Neural crest cell (in vitro differentiated cells): ENCODE measurements at places on chromosomes 16 and 17.

- no peak for DNase-seq
These were observed 22.0 kb upstream of the USP10 start for GRCh38 chr16:84677849-84678248.

- no peak for DNase-seq
These were observed 26.3 kb upstream of the HS3ST2 start for GRCh38 chr16:22787466-22788192.

- DNase-seq: no peak
These were observed 4.2 kb downstream of the BCL7C start for GRCh38 chr16:30889721-30890120.

GRCh38 chr16:84132527-84133285 is 12.3 kb downstream of the HSDL1 start:
- DNase-seq: no peak

- no peak for DNase-seq
These were observed 122.4 kb downstream of the HIC1 start for GRCh38 chr17:2177235-2177811.

- DNase-seq: no peak
These were observed 287.8 kb upstream of the FOXF1 start for GRCh38 chr16:86222547-86222946.

DNA sequence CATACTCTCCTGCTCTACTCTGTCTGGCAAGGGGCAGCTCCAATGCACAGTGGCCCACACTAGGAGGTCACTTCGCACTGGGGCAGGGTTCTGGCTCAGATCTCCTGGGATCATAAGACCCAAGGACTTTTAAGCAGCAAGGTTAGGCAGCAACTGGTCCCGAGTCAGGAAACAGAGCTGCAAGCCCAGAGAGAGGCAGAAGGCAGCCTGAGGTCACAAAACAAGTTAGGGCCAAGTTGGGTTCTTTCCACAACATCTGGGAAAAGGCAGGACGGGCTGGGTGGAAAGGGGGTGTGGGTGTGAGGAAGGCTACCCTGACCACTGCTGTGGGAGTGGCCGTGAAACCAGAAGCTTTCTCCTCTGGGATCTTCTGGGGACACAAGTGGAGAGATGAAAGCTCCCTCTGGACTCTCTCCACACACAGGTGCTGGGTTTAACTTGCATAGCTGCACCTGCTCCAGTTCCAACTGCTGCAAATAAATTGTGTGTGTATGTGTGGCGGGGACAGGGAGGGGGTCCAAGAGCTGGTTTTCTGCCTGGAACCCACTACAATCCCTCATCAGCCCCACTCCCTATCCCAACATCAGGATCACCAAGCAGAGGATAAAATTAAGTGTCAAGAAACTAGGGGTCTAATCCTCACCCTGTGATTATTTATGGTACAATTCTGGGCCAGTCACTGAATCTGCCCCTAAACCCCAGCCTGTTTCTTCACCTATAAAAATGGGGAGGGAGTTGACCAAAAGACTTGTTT is 8.0 kb upstream of the TSPOAP1 start:
- no peak for DNase-seq

- no peak for DNase-seq
These were observed 141.3 kb upstream of the NETO2 start for GRCh38 chr16:47284999-47285398.

- DNase-seq: no peak
These were observed 44.7 kb upstream of the KPNB1 start for GRCh38 chr17:47605011-47605410.

DNA sequence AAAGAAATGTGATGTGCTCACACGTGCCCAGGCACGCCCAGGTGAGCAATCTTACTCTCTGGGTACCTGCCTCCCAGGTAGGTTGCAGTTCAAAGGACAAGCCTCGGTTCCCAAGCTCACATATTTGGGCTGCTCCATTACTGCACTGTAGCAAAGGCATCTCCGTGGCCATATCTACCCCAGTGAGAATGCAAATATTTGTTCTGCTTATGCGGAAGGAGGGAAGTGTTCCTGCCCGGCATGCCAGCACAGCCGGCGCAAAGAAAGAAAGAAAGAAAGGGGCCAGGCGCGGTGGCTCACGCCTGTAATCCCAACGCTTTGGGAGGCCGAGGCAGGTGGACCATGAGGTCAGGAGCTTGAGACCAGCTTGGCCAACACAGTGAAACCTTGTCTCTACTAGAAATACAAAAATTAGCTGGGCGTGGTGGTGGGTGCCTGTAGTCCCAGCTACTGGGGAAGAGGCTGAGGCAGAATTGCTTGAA is 30.7 kb downstream of the SLC43A2 start:
- no peak for DNase-seq

DNA sequence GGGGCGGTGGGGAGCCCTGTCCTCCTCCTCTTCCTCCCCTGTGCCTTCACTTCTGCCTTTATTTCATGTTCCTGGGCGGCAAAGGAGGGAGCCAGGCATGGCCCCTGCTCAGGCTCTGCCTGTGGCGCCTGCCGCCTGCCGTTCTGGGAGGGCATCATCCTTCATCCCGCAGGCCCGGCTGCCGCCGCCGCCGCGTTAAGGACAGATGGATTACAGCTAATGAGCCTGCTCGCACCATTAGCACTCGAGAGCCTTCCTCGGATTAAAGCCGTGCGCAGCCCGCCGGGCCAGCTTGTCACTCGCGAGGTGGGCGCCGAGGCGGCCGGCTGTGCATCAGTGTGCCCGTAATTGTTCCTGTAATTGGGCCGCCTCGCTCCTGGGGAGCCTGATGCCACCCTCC is 127.7 kb upstream of the GSE1 start:
- DNase-seq: no peak

DNA sequence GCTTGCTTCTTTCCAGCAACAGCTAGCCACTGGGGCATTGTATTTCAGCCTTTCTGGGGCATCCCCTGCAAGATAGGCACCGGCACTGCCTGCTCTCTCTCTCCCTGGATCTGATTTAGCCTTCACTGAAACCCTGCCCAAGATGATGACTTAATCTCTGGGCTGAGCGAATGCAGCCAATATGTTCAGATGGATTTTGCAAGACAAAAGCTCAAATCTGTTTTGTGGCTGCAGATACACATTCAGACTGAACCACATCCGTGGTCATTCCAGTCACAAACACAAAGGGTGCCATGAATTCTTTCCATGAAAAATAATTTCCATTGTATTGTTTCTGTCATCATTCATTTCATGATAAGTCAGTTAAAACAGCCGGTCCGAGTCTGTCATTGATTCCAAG is 24.2 kb downstream of the SOST start:
- no peak for DNase-seq

GRCh38 chr16:72983728-72984350 is 64.1 kb downstream of the ZFHX3 start:
- no peak for DNase-seq

DNA sequence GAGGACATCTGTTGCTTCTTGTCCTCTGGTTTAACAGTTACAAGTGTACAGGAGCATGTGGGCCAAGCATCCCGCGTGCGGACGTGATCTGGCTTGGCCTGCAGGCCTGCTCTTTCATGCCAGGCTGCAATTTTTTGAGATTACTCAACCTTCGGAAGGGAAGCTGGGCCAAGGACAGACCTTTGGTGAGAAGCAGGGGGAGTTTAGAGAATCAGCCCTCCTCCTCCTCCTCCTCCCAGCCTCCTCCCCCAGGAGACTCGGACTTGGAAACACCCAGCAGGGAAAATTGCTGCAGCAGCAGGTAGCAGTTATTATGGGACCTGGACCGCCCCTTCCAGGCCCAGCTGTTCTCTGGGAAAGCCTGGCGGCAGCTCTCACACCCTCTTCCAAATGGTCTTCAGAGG is 5.1 kb upstream of the KLHL36 start:
- no peak for DNase-seq

DNA sequence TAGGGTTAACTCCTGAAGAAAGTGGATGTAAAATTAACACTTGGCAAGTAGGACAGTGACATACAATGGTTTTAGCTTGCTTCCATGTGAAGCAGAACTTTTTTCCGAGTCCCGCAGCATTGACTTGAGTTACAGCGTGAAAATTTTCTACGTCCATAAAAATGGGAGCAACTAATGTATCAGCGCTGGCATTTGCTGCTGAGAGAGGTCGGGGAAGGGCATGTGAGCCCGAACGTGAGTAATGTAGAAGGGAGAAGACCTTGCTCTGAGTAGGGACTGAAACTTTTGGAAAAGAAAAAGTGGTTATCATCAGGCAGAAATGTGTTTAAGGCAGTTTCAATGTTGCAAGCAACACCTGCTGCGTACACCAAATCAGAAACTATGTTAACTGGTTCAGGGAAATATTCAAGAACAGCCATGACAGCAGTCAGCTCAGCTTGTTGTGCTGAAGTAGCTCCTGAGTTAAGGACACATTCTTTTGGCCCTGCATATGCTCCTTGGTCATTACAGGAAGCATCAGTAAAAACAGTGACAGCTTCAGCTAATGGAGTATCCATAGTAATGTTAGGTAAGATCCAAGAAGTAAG is 70.9 kb upstream of the ARL4D start:
- DNase-seq: no peak

- no peak for DNase-seq
These were observed 5.0 kb downstream of the GCGR start for GRCh38 chr17:81808778-81809555.

GRCh38 chr17:27810211-27810901 is 10.0 kb upstream of the NOS2 start:
- no peak for DNase-seq

DNA sequence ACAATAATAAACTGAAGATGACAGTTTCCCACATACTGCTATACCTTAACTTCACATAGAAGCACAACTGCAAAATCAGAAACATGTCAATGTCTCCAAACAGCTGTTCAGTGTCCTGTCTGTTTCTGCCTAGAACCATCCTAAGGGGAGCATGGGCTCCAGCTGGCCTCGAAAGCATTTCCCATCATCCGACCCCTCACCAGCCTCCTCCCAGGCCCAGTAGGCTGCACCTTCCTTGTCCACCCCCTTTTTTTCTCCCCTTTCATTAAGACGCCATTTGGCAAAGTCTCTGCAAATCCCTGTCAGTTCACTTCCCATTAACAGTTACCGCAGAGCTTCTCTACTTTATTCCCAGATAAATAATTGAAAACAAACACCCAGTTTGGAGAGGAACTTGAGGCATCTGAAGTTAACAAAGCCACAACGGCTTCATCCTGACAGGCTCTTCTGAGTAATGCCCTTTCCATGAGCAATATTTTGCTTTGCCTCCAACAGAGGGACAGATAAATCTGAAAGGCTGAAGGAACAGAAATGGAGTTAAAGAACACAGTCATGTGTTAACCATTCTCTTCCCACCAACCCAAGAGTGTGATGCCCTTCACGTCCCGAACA is 65.3 kb downstream of the SLC39A11 start:
- DNase-seq: no peak

DNA sequence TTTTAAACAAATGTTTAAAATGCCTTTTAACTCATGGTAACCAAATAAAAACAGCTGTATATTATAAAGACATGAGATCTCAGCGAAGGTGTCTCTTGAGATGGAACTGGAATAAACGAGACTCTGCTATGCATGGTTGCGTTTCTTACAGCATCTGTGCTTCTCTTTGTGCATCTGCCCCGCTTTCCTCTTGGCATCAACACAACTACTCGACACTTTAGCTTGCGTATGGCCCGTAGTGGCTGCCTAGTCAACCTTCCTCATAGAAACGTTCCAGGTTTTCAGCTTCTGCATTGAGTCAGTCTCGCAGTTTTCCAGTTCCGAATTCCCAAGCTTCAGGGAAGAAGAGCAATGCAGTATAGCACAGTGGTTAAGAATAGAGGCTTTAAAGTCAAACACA is 214.9 kb downstream of the CEP112 start:
- no peak for DNase-seq

DNA sequence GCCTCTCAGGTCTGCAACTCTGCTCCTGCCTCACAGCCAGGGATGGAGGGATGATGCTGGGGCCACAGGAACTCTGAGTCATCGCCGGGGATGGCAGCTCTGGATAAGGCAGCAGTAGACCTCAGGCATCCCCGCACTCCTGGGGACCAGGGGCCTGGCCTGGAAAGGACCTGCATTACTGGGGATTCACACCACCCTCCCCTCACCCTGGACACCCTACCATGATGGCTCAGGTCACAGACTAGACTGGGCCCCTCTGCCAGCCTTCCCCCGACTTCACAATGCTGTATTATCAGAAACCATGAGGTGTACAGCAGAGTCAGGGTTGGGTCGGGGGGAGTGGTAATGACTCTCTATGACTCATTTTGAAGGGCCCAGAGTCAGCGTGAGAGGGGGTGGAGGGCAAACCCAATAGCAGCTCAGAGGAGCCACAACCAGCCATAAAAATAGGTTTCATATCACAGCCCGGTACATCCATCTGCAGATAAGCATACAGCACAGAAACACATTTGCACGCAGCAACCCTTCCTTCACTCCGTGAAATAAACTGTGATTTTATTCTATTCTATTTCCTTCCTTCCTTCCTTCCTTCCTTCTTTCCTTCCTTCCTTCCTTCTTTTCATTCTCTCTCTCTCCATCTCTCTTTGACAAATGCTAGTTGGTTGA is 28.8 kb downstream of the DYNLRB2 start:
- no peak for DNase-seq

DNA sequence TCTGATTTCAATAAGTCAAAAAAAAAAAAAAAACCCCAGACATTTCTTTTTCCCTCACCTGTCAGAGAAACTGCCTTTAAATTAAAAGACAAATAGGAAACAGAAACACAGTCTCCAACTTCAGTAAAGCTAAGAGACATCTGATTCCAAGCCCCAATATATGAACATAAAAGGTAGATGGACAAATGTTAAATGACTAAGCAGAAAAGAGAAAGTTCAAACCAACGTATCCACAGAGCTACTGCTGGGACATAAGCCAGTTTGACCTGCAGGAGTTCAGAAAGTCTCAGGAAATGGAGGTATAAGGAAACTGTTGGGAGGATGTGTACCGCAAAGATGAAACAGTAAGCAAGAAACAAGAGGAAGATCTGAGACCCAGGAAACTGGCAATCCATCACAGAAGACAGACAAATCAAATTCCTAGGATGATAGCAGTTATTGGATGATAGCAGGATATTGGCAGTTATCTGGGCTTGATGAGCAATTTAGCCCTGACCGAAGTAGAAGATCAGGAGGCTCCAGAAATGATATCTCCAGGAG is 135.0 kb downstream of the BRIP1 start:
- no peak for DNase-seq

GRCh38 chr16:46621006-46621933 is at the start of gene SHCBP1:
TSS of gene SHCBP1 (minus strand) at chr16:46621379. CDS start at chr16:46621359, 20 bp downstream.
- peak; percentile 84 for DNase-seq

- DNase-seq: no peak
These were observed 124.9 kb downstream of the MRTFB start for GRCh38 chr16:14196011-14196410.

DNA sequence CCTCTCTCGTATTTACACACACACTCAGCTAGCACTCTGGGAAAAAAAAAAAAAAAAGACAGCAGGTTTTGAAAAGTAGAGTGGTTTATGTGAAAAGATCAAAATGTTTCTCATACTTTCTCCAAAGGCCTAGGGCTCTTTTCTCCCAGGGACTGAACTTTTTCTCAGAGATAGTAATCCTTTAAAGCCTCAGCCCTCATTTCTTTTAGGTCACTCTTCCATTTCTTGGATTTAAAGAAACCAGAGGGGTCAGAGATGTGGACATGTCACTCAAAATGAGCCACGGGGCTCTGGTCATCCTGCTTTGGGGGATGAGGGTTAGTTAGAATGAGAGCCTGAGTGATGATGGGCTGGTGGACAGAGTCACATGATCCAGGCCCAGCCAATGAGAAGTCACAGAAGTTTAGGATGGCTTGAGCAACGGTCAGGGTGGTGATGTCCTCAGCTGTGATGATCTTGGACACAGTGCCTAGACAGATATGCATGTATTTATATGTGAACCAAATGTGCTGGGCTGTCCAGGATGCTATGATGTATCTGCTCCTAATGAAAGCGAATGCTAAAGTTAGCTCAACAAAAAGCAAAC is 33.7 kb upstream of the AXIN2 start:
- no peak for DNase-seq
